ENCODE measurements at places on chromosomes 1 and 21.

GRCh38 chr1:186904361-186904760 lies 75.6 kb downstream of the PLA2G4A start:
- no peak for DNase-seq

DNA sequence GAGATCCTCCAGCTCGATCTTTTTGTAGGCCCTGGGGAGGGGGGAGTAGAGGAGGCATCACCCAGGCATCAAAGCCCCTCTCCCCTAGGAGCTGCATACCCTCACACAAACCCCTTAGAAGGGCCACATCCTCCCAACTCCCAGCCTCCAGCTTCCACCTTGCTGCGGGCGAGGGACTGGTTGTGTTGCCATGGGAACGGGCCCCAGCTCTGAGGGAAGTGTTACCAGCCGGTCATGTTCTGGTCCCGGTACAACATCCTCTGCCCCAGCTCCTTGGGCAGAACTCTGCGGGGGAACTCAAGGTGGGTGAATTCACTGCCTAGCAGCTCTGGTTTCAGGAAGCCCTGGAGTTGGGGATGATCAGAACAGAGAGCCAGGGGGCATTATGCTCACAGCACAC lies 4.1 kb downstream of the PPM1J start:
- DNase-seq = no peak

GRCh38 chr1:65505547-65506300 lies 85.3 kb downstream of the LEPR start:
- DNase-seq = no peak

DNA sequence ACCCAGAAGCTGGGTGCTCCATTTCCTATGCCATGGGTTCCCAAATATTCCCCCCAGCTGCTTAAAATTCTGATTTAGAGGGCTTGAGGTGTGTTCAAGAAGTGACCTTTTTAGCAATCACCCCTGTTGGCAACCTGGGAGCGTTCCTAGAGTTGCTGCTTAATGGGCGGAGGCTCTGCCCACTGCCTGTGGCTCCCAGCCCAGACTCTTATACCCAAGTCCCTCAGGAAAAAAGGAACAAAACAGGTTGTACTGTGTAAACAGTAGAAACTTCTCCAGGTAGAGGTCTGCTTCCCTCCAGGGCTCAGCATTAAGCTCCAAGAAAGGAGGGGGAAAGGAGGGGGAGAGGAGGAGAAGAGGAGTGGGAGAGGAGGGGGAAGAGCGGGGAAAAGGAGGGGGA lies 14.6 kb upstream of the TENT5C start:
- DNase-seq = no peak

- no peak for DNase-seq
Observed at GRCh38 chr1:156553860-156554485, 18.4 kb downstream of the IQGAP3 start.
